Stimulated activated CD4-positive, alpha-beta T cell treated with anti-CD3 and anti-CD28 coated beads, Interleukin-4, amount 100 ng/mL, for 4 hours (primary cell): ENCODE measurements at places on chromosomes 11 and 22.

DNA sequence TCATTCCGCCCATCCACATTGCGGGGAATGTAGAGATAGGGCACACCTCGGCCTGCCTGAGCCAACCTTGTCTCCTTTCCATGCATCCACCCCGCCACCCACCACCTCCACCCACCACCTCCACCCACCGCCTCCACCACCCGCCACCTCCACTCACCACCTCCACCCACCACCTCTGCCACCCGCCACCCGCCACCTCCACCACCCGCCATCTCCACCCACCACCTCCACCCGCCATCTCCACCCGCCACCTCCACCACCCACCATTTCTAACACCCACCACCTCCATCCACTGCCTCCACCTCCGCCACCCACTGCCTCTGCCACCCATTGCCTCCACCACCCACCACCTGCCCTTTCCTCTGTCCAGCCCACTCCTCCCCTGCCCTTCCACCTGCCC, 78.4 kb downstream of the IGLL1 start:
- DNase-seq, result no peak

- no peak for DNase-seq
Measured at GRCh38 chr11:128130052-128130451, 457.3 kb downstream of the ETS1 start.

DNA sequence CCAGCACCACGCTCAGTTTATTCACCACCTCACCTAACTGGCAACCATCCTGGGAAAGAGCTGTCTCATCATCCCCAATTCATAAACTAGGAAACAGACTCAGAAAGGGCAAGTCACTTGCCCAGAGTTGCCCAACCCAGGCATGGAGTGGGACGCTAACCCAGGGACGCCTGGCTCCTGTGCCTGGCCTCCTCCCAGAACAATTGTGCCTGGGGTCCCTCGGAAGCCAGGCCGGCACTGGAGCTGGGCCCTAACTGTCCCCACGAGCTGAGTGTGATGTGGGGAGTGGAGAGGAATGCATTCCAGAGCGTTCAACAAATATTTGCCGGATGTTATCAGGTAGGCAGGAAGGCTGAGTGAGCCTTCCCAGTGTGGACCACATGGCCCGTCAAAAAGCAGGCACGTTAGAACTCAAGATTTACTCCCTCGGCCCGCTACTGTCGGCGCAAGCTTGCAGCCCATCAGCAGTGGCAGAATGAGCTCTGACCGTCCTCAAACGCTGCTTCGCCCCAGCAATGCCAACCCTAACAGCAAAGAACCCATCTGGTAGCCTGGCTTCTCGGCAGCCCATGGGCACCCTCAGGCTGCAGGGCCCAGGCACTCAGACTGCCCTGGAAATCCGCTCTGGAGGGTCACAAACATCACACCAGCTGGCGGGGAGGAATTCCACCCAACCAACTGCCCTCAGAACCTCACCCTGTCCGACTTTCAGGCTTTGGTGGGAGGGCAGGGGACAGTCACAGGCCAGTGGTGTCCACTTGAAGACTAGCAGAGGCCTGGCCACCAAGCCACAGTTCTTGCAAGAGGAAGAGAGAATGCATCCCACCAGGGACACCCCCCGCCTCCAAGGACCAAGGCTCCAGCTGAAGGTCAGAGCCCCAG, 35.6 kb downstream of the MYH9 start:
- no peak for DNase-seq

GRCh38 chr11:12840871-12841660, 166.8 kb downstream of the TEAD1 start:
- no peak for DNase-seq

- DNase-seq, result no peak
Measured at GRCh38 chr11:762421-763072, 14.7 kb downstream of the GATD1 start.

- no peak for DNase-seq
Measured at GRCh38 chr11:134409552-134410429, 2.3 kb downstream of the B3GAT1 start.

- no peak for DNase-seq
Measured at GRCh38 chr11:39651857-39652461, 1807.5 kb downstream of the LRRC4C start.

DNA sequence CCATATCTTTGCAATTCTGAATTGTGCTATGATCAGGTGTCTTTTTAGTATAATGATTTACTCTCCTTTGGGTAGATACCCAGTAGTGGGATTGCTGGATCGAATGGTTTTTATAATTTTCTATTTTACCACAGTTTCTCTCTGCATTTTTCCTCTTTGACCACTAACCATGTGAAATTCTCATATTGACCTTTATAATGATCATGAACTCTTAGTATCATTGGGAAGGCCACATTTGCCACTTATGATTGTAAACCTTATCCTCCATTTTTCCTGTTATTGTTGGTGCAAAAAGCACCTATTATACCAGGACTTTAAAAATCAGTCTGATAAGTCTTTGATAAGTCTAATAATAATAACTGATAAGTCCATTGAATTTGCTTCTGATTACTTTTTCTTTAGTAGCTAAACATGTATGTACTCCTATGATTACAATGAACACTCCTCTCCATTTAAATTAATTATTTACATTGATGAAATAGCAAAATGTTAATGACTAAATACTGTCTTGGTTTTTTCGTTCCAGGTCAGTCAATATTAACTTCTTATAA, 9.6 kb downstream of the NEAT1 start:
- no peak for DNase-seq

DNA sequence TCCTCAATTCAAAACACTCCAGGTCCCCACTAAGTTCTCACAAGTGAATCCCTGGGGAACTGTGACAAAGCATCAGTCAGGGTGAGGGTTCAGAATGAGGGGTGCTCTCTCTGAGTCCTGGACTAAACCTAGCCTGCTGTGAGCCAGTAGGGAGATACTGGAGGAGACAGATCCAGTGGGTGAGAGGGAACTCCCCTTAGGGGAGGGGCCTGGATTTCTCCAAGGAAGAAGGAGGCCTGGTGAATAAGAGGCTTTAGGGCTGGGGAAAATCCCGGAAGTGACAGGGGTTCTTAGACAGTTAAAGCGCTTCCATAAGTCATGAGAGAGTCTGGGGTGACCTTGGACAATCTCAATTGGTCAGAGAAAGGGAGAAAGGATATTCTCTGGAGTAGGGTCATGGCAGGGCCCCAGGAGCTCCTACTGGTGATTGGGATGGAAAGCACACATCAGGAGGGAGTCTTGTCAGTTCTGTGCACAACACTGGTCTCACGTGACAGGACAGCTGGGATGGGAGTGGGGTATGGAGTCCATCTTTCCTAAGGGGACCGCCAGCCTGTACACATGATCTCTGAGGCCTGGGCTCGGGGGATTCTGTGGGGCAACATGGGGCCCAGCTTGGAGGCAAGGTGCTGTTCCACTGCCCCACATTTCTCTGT, 1.5 kb downstream of the TBC1D10A start:
- DNase-seq, result no peak

DNA sequence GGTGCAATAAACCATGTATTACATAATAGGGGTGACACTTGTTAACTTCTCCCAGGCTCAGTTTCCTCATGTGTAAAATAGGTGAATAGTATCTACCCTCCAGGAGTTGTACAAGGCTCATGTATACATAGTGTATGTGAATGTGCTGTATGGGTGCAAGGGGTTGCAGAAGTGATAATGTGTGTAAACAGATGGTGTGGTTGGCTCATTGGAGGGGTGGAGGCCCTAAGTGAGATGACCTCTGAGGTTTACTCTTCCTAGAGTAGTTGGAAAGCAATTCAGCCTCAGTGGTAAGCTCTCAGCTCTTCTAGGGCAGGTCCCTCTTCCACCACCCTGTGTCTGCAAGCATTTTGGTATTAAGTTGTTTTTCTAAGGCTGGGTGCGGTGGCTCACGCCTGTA, 102.4 kb downstream of the PTPRJ start:
- DNase-seq, result no peak

GRCh38 chr11:107858217-107859070, at the start of gene SLC35F2:
Gene SLC35F2, minus strand, starts transcription at chr11:107858787. Its CDS starts 20 bp downstream, at chr11:107858767.
- DNase-seq, result peak; percentile 62

DNA sequence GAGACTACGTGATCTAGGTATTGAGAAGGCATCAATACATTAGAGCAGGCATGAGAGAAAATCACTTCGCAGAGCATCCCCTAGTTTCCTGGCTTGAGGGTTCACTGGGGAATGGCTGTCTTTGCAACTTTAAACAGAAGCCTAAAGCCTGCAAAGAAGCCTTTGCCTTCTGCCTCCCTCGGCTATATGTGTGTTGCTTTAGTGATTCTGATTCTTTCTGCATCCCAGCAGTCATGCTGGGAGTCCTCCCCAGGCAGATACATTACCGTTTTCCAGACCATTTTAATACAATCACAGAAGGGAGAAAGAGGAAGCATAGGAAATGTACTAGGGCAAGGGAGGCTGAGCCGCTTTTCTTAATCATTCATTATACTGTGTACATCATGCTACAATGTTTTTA, 773.2 kb upstream of the LRRC4C start:
- no peak for DNase-seq

DNA sequence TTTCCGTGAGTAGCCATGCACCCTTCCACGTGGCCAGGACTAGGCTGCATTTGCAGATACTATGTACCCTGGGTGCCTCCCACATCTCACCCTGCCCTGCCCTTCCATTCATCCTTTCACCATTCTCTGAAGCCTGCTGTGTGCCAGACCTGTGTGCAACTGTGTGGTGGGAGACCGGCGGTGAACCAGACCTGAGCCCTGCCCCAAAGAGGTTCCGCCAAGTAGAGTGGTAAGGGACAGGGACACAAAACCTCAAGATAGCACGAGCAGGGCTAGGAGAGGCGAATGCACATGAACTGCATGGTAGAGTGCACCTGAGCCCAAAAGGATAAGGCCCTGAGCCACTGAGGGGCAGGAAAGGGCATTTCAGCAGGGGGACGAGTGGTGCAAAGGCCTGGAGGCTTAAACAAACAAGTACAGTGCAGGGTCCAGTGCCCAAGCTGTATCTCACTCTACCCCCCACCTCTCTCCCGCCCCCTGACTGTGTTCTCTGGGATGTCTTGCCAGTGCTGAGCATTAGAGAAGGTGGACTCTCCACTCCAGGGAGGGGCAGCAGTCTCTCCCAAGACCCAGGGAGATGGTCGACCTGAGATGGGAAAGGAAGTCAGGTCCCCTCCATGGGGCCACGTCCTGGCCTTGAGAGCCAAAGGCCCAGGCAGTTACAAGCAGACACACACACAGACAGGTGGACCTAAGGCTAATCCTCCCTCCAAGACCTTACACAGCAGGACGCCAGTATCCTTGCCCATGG, 14.1 kb upstream of the ARAP1 start:
- no peak for DNase-seq

DNA sequence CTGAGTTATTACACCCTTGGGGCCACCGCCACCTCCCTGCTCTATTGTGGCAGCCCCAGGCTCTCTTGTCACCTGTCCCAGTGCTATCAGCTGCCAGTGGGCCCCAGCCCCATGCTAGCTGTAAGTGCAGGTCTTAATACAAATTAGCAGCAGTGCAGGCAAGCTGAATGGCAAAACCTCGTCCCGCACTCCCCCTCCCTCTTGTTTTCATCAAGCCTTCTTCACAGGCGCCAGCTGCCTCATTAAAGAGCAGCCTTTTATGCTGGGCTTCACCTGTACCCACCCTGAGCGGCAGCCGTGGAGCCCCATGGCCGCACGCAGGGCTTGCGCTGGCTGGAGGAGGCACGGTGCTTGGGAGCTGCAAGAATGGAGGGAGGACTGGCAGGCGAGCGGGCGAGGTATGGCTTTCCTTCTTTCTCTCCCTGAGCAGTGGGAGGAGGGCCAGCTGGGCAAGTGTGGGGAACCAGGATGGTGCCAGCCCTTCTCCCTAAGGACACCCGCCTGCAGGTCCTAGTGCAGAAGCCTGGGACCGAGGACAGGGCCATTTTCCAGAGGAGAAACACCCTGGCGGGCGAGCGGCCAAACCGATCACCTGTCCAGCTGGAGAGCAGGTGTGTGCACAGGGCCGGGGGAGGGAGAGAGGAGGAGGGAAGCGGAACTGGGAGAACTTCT, 70.7 kb downstream of the FLI1 start:
- no peak for DNase-seq

DNA sequence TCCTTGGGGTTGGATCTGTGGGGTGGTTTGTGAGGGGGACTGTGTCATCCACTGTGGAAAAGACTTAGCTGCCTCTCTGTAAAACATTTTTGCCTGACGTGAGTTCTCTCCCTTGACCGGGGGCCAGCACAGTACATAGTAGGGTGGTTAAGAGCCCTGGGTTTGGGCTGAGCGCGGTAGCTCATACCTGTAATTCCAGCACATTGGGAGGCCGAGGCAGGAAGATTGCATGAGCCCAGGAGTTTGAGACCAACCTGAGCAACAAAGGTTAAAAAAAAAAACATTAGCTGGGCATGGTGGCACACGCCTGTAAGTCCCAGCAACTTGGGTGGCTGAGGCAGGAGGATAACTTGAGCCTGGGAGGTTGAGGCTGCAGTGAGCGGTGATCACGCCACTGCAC, 74.7 kb upstream of the WNT7B start:
- DNase-seq, result no peak

DNA sequence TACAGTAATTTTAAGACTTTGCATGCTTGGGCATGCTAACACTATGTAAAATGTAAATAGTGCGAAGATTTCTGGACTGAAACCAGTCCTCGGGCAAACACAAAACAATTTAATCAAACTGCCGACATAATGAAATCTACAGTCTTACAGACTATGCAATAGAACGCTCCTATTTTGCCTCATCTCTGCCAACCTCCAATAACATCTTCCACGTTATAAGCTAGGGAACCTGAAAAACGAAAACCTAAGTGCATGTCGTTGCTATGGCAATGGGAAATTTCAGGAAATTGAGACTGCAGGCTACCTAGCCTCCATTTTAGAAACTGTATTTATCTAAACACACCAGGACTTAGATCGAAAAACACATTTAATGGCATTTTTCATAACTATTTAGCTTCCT, 1.1 kb downstream of the CSTF3 start:
- no peak for DNase-seq

- DNase-seq, result no peak
Measured at GRCh38 chr11:114160894-114161293, 101.4 kb downstream of the ZBTB16 start.

DNA sequence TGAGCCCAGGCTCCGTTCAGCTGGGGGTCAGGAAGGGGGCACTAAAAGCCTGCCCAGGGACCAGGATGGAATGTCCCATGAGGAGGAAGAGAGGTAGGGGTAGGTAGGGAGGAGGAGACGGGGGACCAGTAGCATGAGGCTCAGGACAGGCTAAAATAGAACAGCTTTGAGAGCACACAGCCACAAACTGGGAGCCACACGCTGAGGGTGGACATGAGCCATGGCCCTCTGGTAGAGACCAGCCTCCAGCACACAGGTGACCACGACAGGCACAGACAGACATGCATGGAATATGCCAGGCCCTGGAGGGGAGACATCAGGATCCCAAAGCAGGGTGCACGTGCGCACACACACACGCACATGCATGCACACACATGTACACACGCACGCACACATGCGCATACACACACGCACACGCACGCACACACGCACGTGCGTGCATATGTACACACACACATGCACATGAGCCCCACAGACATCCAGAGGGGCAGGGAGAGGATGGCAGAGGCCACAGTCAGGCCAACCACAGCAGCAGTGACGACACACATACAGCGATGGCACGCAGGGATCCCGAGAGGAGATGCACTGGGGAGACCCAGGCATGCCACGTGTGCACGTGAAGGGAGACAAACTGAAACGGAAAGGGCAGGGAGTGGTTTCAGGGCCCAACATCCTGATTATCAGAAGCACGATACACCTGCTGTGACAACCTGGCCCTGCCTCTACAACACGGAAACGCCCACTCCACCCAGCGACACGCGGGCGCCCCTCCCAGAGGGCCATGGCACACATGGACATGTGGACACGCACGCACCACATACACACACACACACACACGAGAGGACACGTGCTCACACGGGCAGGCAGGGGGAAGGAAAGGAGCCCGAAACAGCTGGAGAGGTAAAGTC, 25.7 kb downstream of the LRRC10B start:
- no peak for DNase-seq
